ENCODE measurements at places on chromosomes 11 and 22. TPM values are rescaled to one million over a fixed set of nuclear protein-coding genes. Genes with fewer than 3 reads are reported as not detected.

DNA sequence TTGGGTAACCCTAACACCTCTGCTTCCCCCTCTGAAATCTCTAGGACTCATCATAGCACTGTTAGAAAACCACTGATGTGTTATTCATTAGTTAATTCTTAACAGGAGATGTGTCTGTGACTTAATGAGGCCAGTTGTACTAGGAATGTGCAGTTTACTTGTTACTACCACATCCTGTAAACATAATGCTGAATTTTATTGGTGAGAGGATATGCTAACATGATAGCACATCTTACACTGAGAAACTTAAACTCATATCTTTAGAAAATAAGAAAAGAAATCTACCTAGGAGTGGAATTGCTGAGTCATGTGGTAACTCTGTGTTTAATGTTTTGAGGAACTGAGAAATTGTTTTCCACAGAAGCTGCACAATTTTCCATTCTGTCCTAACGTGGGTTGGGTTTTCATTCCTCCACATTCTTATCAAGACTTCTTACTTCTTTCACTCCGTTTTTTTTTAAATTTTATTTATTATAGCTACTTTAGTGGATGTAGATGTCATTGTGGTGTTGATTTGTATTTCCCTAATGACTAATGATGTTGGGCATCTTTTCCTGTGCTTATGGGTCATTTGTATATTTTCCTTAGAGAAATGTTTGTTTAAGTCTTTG lies 33.7 kb downstream of the RNF121 start:
- peaks cover 33% of the 10 kb centered on the region for H3K36me3 ChIP-seq
- no peak overlapping the region for H3K4me3 ChIP-seq
- no peak overlapping the region for H3K27ac ChIP-seq
- H3K4me1 ChIP-seq, result peaks cover 7% of the 10 kb centered on the region

- no peaks in the 10 kb centered on the region for H3K4me1 ChIP-seq
- no peak for DNase-seq
- H3K36me3 ChIP-seq, result no peaks in the 10 kb centered on the region
- H3K27ac ChIP-seq, result no peak overlapping the region
- no peak overlapping the region for H3K4me3 ChIP-seq
These were observed 1282.1 kb downstream of the TBC1D22A start for GRCh38 chr22:48044487-48045060.

- H3K27me3 ChIP-seq, result no peaks in the 10 kb centered on the region
- no peaks in the 10 kb centered on the region for H3K36me3 ChIP-seq
- no peak overlapping the region for H3K4me3 ChIP-seq
- DNase-seq, result no peak
- H3K27ac ChIP-seq, result no peak overlapping the region
These were observed 101.9 kb downstream of the LRRC32 start for GRCh38 chr11:76568621-76569020.

- no peak overlapping the region for H3K4me3 ChIP-seq
- H3K27me3 ChIP-seq, result no peaks in the 10 kb centered on the region
- H3K27ac ChIP-seq, result no peak overlapping the region
- H3K36me3 ChIP-seq, result peaks cover 45% of the 10 kb centered on the region
- DNase-seq, result no peak
These were observed 269.1 kb downstream of the TBC1D22A start for GRCh38 chr22:47031628-47031915.

Gene NLRP10
- polyA plus RNA-seq, result not detected

GRCh38 chr22:48581796-48582469 lies 1245.7 kb downstream of the BRD1 start:
- DNase-seq, result no peak
- H3K4me3 ChIP-seq, result no peak overlapping the region
- H3K36me3 ChIP-seq, result no peaks in the 10 kb centered on the region
- H3K27me3 ChIP-seq, result peaks cover 7% of the 10 kb centered on the region

Gene MAPK8IP2
- 0.19 TPM for polyA plus RNA-seq

- no peak overlapping the region for H3K27ac ChIP-seq
- H3K27me3 ChIP-seq, result peaks cover 10% of the 10 kb centered on the region
- H3K4me3 ChIP-seq, result no peak overlapping the region
- no peak for DNase-seq
- no peaks in the 10 kb centered on the region for H3K4me1 ChIP-seq
These were observed 33.3 kb upstream of the PDGFB start for GRCh38 chr22:39278040-39278439.

Gene CTSF
- 14.6 TPM for polyA plus RNA-seq

DNA sequence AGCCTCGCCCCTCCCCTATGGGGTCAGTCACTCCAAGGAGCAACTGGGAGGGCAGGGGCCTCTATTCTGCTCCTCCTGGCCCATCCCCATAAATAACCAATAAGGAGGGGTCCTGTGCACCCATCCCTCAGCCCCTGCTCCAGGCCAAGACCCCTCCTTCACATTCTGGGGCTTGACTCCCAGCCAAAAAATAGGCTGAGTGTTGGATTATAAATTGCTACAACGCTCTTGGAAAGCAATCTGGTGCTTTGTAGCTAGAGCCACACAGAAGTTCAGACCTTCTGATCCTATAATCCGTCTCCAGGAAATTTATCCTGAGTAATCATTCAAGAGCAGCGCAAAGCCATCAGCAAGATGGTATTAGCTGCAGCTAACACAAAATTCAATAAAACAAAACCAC lies 42.5 kb downstream of the ABCC8 start:
- no peak overlapping the region for H3K27ac ChIP-seq
- no peaks in the 10 kb centered on the region for H3K4me1 ChIP-seq
- H3K4me3 ChIP-seq, result no peak overlapping the region

DNA sequence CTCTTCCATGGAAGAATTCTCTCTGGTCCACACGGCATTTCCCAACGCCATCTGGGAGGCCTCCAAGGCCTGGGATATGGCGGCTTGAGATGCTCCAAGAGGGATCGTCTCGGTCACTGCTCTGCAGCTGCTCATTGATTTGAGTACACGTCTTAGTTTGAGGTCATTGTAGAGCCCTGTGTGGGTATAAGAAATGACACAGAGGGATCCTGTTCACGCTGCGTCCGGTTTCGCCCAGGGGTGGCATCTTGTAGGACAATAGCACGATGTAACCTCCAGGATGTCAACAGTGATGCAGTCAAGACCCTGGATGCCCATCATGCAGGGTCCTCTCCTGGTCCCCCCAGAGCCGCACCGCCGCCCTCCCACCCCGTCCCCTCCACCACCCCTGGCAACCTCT lies 564.6 kb downstream of the BRD1 start:
- H3K4me1 ChIP-seq, result no peaks in the 10 kb centered on the region
- H3K27ac ChIP-seq, result no peak overlapping the region
- no peak for DNase-seq
- no peak overlapping the region for H3K4me3 ChIP-seq
- H3K36me3 ChIP-seq, result no peaks in the 10 kb centered on the region
- no peaks in the 10 kb centered on the region for H3K27me3 ChIP-seq

DNA sequence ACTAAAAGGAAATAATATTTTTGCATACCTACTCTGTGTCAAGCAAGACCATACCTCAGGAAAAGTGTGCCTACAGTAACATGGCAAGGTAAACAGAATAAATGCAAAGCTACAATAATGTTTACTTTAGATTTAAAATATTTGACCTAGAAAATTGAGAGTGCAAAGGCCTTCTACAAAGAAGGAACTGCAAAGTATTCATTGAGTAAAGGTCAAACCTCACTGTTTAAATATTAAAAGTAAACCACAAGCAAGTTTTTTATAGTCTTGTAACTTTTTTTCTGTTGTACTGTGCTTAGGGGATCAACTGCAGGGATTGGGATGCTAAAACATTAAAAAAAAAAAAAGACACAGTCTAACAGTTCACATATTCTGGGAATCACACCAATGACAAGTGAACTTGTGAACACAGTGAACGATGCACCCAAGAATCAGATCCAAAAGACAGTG lies 48.8 kb downstream of the CWF19L2 start:
- no peaks in the 10 kb centered on the region for H3K4me1 ChIP-seq
- peaks cover 16% of the 10 kb centered on the region for H3K36me3 ChIP-seq
- no peak overlapping the region for H3K27ac ChIP-seq

DNA sequence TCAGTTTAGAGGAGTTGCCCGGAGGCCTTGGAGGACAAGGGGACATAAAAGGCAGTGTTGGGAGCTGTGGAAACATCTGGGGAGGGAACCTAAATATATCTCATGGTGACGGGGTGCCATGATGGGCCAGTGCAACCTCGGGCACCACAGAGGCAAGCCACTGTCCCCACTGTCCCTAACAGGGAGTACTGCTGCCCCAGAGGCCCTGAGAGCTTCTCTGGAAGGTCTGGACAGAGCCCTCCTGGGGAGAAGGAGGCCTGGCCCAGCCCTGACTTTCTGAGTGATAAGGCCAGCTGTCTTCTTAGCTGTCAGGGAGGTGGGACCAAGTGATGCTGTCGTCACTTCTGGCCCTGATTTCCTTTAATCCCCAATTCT lies 5.5 kb upstream of the P2RY6 start:
- H3K36me3 ChIP-seq, result no peaks in the 10 kb centered on the region
- H3K27ac ChIP-seq, result no peak overlapping the region
- no peaks in the 10 kb centered on the region for H3K27me3 ChIP-seq
- no peak overlapping the region for H3K4me3 ChIP-seq
- DNase-seq, result no peak
- peaks cover 16% of the 10 kb centered on the region for H3K4me1 ChIP-seq

DNA sequence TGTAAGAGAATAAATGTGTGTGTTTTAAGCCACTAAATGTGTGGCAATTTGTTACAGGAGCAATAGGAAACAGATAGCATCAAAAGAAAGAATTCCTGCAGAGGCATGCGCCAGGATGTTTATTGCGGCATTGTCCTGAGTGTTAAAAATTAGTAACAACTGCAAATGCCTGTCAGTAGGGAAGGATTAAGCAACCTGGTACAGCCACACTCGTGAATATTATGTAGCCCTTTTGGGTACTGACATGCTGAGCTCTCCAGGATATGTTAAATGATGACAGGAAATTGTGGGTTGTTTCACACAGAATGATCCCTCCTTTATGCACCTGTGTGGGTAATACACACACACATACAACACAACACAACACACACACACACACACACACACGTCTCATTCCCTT lies 69.7 kb upstream of the MYOD1 start:
- H3K4me1 ChIP-seq, result no peaks in the 10 kb centered on the region
- no peak for DNase-seq
- H3K36me3 ChIP-seq, result no peaks in the 10 kb centered on the region
- H3K27ac ChIP-seq, result no peak overlapping the region
- H3K27me3 ChIP-seq, result peaks cover 23% of the 10 kb centered on the region
- H3K4me3 ChIP-seq, result no peak overlapping the region

Gene OR9G1
- not detected for polyA plus RNA-seq

Gene CHRDL2
- polyA plus RNA-seq, result not detected

GRCh38 chr11:11267312-11267711 lies 85.7 kb downstream of the CSNK2A3 start:
- H3K36me3 ChIP-seq, result no peaks in the 10 kb centered on the region
- no peak for DNase-seq
- H3K27ac ChIP-seq, result no peak overlapping the region
- H3K4me1 ChIP-seq, result no peaks in the 10 kb centered on the region

Gene GAS2L1
- polyA plus RNA-seq, result 0.36 TPM

- DNase-seq, result peak; percentile 50
- peak overlapping the region; percentile 57 for H3K27ac ChIP-seq
- H3K36me3 ChIP-seq, result no peaks in the 10 kb centered on the region
- no peak overlapping the region for H3K4me3 ChIP-seq
- peaks cover 68% of the 10 kb centered on the region for H3K4me1 ChIP-seq
- no peaks in the 10 kb centered on the region for H3K27me3 ChIP-seq
These were observed 2.1 kb upstream of the PTPRCAP start for GRCh38 chr11:67439321-67440228.

DNA sequence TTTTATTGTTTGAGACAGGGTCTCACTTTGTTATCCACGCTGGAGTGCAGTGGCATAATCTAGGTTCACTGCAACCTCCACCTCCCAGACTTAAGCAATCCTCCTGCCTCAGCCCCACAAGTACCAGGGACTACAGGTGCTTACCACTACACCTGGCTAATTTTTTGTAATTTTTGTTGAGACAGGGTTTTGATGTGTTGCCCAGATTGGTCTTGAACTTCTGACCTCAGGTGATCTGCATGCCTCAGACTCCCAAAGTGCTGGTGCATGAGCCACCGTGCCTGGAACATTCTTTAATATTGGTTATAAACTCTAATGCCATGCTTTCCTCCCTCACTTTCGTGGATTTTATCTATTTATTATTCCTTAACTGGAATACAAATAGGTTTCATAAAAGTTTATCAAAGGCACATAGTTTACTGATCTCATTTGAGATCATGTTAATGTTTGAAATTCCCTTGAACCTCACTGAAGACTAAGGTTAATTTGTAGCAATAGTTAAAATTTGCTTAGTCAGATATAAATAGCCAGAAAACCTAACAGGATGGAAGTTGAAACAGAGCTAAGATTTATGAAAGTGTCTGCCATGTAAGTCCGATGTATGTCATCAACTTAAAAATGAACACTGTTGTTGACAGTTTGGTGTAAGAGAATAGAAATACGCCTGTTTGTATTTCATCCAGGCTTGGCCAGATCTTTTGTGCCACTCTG lies 27.6 kb downstream of the KDM2A start:
- no peak overlapping the region for H3K4me3 ChIP-seq
- H3K27me3 ChIP-seq, result no peaks in the 10 kb centered on the region
- no peak overlapping the region for H3K27ac ChIP-seq
- DNase-seq, result no peak

DNA sequence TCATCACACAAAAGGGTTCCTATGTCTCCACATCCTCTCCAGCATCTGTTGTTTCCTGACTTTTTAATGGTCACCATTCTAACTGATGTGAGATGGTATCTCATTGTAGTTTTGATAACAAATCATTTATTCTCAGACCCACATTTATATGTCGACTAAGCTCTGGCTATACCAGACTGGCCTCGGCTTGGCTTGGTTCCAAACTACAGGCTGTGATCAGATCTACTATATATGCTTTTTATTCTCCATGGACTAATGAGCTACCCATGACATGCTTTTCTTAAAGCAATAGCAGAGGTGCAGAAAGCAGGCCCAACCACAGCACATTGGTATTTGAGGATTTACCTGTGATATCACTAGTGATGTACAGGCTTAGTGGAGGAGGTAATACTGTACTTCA lies 139.8 kb upstream of the PGR start:
- H3K27me3 ChIP-seq, result no peaks in the 10 kb centered on the region
- no peaks in the 10 kb centered on the region for H3K36me3 ChIP-seq
- H3K4me3 ChIP-seq, result no peak overlapping the region
- DNase-seq, result no peak
- H3K4me1 ChIP-seq, result no peaks in the 10 kb centered on the region
- no peak overlapping the region for H3K27ac ChIP-seq

- H3K36me3 ChIP-seq, result no peaks in the 10 kb centered on the region
- H3K27me3 ChIP-seq, result no peaks in the 10 kb centered on the region
- no peak for DNase-seq
- H3K4me3 ChIP-seq, result no peak overlapping the region
- H3K4me1 ChIP-seq, result no peaks in the 10 kb centered on the region
- no peak overlapping the region for H3K27ac ChIP-seq
These were observed 112.6 kb downstream of the CADM1 start for GRCh38 chr11:115391598-115391997.

Gene PLAAT4
- 32.7 TPM for polyA plus RNA-seq

Gene E2F8
- 0.24 TPM for polyA plus RNA-seq

- DNase-seq, result no peak
- no peak overlapping the region for H3K4me3 ChIP-seq
- H3K27ac ChIP-seq, result no peak overlapping the region
- no peaks in the 10 kb centered on the region for H3K36me3 ChIP-seq
These were observed 2.1 kb upstream of the GNAZ start for GRCh38 chr22:23068096-23068831.

Gene RRP7A
- polyA plus RNA-seq, result 18.1 TPM

Gene RAG2
- not detected for polyA plus RNA-seq

Gene LRRC10B
- polyA plus RNA-seq, result 0.12 TPM

Measured in B cell (primary cell).